Right ventricle myocardium inferior (tissue), 1 donor: ENCODE measurements at places on chromosomes 4 and X. TPM values are rescaled to one million over a fixed set of nuclear protein-coding genes. Genes with fewer than 3 reads are reported as not detected.

PDE6B gene
- total RNA-seq: 1.7 TPM

IGFBP7 gene
- 862 TPM for total RNA-seq

KLB gene
- total RNA-seq: 0.30 TPM

ZNF711 gene
- total RNA-seq: 0.27 TPM

PAGE1 gene
- not detected for total RNA-seq

CTAG2 gene
- not detected for total RNA-seq

MBNL3 gene
- 27.5 TPM for total RNA-seq

PPEF2 gene
- not detected for total RNA-seq

HTRA3 gene
- total RNA-seq: 131 TPM

SEL1L3 gene
- 3.9 TPM for total RNA-seq

CSAG3 gene
- total RNA-seq: not detected

FAM184B gene
- total RNA-seq: not detected

UGT8 gene
- total RNA-seq: not detected

GLRA2 gene
- not detected for total RNA-seq

NHSL2 gene
- 5.7 TPM for total RNA-seq

DUSP9 gene
- total RNA-seq: 0.19 TPM

ZXDA gene
- 3.9 TPM for total RNA-seq

GABRG1 gene
- total RNA-seq: not detected

CLIC2 gene
- 17.0 TPM for total RNA-seq

SOWAHD gene
- total RNA-seq: 0.41 TPM

CT83 gene
- not detected for total RNA-seq

TCP11X2 gene
- not detected for total RNA-seq

PDE5A gene
- total RNA-seq: 7.4 TPM

IL2RG gene
- 2.8 TPM for total RNA-seq

SH3BGRL gene
- total RNA-seq: 30.2 TPM

TKTL1 gene
- total RNA-seq: 13.0 TPM

APLN gene
- 16.8 TPM for total RNA-seq

PNCK gene
- 11.3 TPM for total RNA-seq

HAND2 gene
- total RNA-seq: 151 TPM

NXF2B gene
- total RNA-seq: not detected

GRK4 gene
- total RNA-seq: 7.7 TPM

ZXDB gene
- 5.1 TPM for total RNA-seq

PRR32 gene
- 0.57 TPM for total RNA-seq

MAGEA11 gene
- not detected for total RNA-seq

GLUD2 gene
- total RNA-seq: 1.5 TPM
